ENCODE measurements at places on chromosomes 12 and 14.

- no peak for DNase-seq
Observed at GRCh38 chr12:10241290-10241689, 28.6 kb downstream of the GABARAPL1 start.

DNA sequence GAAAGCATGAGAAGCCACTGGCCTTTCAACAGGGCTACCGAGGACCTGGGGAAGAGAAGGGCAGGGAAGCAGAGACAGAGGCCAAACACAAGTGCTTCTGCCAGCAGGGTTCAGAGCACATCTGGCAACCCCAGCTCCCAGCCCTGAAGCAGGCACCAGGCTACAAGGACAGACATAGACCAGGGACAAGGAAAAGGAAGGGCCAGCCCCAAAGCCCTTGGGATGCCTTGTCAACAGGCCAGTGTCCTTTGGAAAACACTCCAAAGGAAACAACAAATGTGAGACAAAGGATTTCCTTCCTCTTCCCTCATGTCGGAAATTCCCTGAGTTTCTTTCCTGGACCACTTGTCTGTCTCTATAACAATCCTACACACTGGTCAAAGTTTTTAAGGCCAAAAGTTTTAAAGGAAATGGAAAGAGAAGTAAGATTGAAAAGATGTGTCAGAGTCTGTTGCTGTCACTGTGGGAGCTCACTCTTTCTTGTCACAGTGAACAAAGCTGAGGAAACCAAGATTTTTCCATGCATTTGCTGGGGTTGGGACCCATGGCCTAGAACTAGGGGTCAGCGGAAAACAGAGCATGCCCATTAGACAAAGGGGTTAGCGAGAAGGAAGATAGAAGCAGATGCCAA is 59.4 kb downstream of the TTC9 start:
- DNase-seq: no peak

DNA sequence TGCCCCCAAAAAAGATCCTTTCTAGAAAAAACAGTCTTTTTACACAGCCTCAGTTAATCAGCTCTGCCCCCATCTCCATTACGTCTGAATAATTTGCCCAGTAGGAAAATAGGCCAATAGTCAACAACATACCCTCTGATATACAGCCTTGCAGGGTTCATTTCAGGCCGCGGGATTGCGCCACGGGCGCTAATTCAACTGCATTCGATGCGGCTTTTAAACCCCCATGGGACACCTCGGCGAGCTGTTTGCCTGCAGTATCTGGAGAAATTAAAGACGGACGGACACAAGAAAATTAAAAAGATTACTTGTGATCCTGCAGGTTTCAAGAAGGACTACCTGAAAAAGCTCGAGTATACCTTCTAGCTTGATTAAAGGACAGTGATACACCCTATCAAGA is 36.1 kb downstream of the ERP29 start:
- no peak for DNase-seq

GRCh38 chr12:68007033-68007432 is 17.8 kb downstream of the IFNG-AS1 start:
- no peak for DNase-seq

DNA sequence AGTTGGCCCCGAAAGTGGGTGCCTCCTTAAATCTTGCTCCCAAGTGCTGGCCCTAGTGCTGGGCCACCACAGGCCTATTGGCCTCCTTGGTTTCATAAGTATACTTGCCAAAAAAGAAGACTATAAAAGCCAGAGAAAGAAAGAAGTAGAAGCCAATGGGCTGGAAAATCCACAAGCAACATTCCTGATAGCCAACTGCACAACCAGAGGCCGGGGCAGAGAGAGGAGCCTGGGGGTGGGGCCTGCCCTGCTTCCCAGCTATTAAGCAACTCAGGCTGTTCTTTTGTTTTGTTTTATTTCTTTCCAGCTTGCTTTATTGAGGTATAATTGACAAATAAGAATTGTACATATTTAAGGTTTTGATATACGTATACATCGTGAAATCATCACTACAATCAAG is 177.2 kb upstream of the NTF3 start:
- no peak for DNase-seq

DNA sequence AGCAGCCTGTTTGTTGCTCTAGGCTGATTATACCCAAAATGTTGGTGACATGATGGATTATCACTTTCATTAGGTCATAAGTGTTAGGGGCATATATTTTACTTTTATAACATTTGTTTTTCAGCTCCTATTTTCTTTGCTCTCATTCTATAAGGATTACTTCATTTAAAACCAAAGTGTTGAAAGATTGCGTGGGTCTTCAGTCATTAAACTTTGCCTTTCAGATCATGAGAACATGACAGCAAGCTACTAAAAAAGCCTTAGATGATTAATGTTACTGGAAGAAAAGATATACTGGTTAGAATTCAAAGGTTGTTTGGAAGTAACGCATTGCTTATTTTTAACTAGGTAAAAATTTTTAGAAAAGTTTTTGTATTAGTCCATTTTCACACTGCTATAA is 156.8 kb downstream of the ERC1 start:
- DNase-seq: no peak

DNA sequence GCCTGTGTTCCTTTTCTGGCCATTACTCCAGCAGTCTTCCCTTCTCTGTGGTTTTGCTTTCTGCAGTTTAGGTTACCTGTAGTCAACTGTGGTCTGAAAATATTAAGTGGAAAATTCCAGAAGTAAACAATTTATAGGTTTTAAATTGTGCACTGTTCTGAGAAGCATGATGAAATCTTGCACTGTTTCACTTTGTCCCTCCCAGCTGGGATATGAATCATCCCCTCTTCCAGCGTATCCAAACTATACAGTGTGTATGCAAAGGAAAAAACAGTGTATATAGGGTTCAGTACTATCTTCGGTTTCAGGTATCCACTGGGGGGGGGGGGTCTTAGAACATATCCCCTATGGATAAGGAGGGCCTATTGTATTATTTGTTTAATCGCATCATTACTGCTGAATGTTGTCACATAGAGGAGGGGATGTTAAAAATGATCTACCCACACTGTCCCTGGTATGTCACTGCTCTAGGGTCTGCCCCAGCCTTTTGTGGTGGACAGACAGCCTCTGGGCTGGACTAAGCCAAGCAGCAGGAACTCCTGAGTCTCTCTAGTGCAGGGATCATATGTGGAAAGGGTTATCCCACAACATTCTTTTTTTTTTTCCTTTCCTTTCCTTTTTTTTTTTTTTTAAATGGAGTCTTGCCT is 109.1 kb upstream of the MAX start:
- DNase-seq: no peak

DNA sequence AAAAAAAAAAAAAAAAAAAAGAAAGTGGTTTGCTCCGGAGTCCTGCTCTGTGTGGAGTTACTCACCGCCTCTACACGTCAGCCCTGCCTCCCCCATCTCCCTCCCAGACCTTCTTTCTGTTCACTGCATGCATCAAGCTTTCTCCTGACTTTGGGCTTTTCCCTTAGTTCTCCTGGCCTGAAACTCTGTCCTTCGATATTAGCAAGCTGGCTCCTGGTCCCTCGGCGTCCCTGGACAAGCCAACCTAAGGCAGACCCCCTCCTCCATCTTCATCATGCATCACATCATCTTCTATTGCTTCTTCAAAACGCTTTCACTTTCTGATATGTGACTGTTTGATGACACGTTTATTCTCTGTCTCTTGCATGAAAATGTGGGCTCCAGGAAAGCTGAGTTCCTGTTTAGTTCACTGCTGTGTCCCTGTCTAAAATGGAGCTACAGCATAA is 40.6 kb downstream of the SLC15A4 start:
- no peak for DNase-seq

GRCh38 chr14:98223106-98223505 is 1048.9 kb downstream of the BCL11B start:
- no peak for DNase-seq

- DNase-seq: no peak
Observed at GRCh38 chr12:120470150-120470784, 719 bp upstream of the SRSF9 start.

DNA sequence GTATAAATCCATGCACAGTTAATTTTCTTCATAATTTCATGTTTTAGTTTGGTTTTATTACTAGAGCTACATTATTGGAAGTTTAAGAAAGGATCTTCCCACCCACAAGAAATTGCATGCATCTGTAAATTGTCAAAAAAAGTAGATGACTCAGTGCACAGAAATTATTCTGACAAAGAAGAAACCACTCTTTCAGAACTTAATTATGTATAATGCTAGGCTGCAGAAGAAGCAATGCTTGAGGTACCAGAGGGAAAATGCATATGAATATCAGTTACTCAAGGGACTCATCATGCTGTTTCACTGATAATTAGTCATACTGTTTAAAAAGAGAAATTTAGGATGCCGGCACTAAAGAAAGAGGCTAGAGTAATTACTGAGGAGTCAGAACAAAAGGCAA is 147.0 kb downstream of the SLC16A7 start:
- DNase-seq: no peak

DNA sequence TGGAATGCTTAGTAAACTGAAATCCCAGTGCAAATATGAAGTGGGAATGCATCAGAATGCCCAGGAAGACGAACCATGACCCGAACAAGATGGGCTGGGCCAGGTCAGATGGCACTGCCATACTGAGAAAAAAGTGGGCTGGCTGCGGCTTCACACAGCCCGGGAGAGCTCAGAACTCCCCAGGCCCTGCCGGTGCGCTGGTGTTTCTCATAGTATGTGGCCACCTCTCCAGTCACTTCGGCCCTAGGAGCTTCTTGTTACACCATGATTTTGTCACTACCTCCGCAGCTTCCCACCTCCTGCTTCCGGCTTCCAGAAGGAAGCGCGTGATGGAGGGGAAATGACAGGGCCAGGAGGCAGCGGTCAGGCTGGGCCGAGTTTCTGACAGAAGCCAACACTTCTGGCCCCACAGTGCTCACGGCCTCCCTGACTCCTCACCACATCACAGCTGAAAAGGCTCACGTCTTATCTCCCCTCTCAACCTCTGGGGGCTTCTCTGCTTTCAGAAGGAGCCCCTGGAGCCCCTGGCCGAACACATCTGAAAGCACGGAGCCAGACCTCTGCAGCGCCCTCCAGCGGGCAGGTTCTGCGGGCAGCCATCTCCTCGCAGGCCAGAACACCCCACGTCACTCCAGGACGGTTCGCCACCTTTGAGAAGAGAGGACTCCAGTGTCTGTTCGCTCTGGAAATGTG is 30.7 kb downstream of the DAD1 start:
- DNase-seq: no peak

DNA sequence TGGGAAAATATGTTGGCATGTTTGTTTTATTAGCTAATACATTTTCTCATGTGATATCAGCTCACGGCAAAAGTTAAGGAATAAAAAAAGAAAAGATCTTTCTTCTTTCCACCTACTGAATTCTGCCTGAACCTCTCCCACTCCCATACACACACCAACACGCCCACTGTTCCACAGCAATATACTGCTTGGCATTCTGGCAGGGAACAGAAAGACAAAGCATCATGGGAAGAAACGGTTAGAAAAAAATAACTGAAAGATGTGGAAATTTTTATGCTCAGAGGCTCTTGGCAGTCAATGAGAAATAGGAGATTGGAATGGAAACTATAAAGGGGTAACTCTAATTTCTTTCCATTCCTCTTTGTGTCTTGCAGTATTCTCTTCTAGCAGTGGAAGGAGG is 268.5 kb downstream of the FOXG1 start:
- no peak for DNase-seq

GRCh38 chr14:31843361-31844091 is 233.6 kb upstream of the ARHGAP5 start:
- no peak for DNase-seq

GRCh38 chr14:69481815-69482568 is 2.5 kb upstream of the PLEKHD1 start:
- no peak for DNase-seq

GRCh38 chr12:81450920-81451739 is 308.0 kb downstream of the PPFIA2 start:
- DNase-seq: no peak

GRCh38 chr14:63650256-63650952 is 8.7 kb upstream of the WDR89 start:
- DNase-seq: no peak

GRCh38 chr12:47048541-47048940 is 30.9 kb upstream of the PCED1B start:
- DNase-seq: no peak

GRCh38 chr14:90593254-90594040 is 196.6 kb downstream of the CALM1 start:
- DNase-seq: no peak

GRCh38 chr14:70265422-70265821 is 76.7 kb upstream of the SLC8A3 start:
- DNase-seq: no peak

- no peak for DNase-seq
Observed at GRCh38 chr12:57029457-57029856, 13.1 kb upstream of the TAC3 start.

GRCh38 chr14:92586963-92587699 is 73.5 kb downstream of the RIN3 start:
- no peak for DNase-seq

DNA sequence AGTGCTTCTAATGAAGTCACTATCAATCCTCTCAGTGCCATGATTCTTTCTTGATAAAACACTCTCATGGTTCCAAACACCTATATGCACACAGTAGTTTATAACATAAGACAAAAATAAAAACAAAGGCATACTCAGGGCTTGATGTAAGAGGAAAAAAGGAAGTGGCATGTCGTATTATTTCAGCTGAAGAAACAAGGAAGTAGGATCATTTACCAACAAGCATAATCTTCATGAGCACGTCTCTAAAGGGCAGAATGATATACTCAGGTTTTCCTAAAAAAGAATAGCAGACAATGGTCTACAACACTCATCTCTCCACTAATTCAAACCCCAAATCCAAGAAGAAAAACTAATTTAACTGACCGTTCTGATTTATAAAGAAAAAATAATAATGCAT is 33.9 kb downstream of the NUMB start:
- no peak for DNase-seq

- DNase-seq: no peak
Observed at GRCh38 chr14:24839617-24840203, 205.7 kb upstream of the GZMB start.

DNA sequence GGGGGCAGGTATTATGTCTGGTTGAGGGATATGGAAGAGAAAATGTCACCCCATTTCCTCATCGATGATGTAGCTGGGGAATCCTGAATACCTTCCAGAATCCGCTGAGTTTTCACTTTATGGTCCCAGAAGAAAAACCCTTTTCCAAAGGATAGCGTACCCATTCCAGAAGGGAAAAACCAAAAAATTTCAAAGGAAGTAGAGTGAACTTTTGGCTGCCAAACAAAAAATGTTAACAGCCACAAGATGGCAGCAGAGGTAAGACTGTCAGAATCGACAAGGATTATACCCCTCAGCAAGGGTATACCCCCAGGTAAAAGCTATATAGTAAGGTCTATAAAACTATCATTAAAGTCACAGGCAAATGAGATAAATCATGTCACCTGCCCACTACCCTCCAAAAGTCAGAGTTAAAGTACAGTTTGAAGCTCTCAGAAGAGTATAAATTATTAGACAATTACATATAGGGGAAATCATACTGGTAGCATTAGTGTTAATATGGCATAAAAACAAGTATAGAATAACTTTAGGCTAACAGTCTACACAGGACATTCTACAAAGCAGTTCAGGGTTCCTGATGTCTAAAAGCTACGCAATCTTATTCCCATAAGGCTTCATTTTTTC is 18.0 kb downstream of the ACIN1 start:
- DNase-seq: no peak

- DNase-seq: no peak
Observed at GRCh38 chr14:102351023-102351422, 11.7 kb downstream of the CINP start.
